Karpas-422 (cell line): ENCODE measurements at places on chromosomes 13 and 19. TPM values are rescaled to one million over a fixed set of nuclear protein-coding genes. Genes with fewer than 3 reads are reported as not detected.

GRCh38 chr13:95349267-95349666 lies 48.0 kb upstream of the ABCC4 start:
- DNase-seq = no peak
- H3K27ac ChIP-seq = no peak overlapping the region
- H3K27me3 ChIP-seq = no peaks in the 10 kb centered on the region
- no peak overlapping the region for H3K4me3 ChIP-seq
- no peaks in the 10 kb centered on the region for H3K36me3 ChIP-seq

DNA sequence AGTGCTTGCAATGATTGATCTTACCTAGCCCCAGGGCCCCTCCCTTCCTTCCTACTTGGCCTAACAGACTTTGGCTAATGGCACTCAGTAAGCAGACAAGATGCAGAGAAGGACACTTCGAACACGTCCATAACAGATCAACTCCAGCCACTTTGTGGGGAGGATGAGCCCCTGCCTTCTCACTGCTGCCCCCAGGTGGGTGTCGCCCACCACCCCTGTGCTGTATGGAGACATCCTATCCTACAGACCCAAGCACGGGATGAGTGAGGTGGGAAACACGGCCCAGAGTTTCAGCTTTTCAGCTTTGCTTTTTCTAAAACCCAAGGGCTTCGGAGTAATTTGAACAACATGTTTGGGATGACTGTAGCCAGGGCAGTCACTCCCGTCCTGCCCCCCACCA lies 5.5 kb downstream of the SLC7A1 start:
- peaks cover 52% of the 10 kb centered on the region for H3K4me1 ChIP-seq
- H3K27ac ChIP-seq = no peak overlapping the region
- H3K27me3 ChIP-seq = no peaks in the 10 kb centered on the region
- DNase-seq = no peak

DNA sequence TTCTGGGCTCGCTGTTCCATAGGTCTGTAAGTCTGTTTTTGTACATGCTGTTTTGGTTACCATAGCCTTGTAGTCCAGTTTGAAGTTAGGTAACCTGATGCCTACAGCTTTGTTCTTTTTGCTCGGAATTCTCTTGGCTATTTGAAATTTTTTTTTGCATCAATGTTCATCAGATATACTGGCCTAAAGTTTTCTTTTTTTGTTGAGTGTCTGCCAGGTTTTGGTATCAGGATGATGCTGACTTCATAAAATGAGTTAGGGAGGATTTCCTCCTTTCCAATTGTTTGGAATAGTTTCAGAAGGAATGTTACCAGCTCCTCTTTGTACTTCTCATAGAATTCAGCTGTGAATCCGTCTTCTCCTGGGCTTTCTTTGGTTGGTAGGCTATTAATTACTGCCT lies 397.8 kb upstream of the HTR2A start:
- H3K27me3 ChIP-seq = no peaks in the 10 kb centered on the region
- H3K36me3 ChIP-seq = no peaks in the 10 kb centered on the region

DNA sequence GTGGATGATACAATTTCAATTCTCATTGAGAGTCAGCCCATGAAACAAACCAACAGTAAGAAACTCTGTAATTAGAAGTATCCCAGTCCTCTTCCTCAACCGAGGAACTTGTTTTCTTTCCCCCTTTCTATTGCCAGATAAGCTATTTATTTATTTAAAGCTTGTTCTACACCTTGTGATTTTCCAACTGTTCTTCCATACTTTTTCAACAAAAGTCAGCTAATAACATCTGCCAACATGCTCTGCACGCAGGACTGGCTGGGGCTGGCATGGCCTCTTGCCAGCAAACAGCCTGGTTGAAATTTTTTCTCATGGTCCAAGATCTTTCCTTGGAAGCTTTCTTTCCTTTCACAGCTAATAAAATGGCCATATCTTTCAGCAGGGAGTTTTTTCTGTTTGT lies 2.9 kb upstream of the IRS2 start:
- no peaks in the 10 kb centered on the region for H3K27me3 ChIP-seq
- DNase-seq = no peak
- no peaks in the 10 kb centered on the region for H3K4me1 ChIP-seq
- H3K27ac ChIP-seq = no peak overlapping the region
- no peak overlapping the region for H3K4me3 ChIP-seq
- no peaks in the 10 kb centered on the region for H3K36me3 ChIP-seq

- H3K36me3 ChIP-seq = no peaks in the 10 kb centered on the region
- H3K27me3 ChIP-seq = 0 out of 2 replicates have a peak, but pooled peaks cover 4% of the 10 kb centered on the region
- no peak for DNase-seq
- H3K4me3 ChIP-seq = no peak overlapping the region
Observed at GRCh38 chr13:42392716-42393572, 121.0 kb downstream of the AKAP11 start.

DNA sequence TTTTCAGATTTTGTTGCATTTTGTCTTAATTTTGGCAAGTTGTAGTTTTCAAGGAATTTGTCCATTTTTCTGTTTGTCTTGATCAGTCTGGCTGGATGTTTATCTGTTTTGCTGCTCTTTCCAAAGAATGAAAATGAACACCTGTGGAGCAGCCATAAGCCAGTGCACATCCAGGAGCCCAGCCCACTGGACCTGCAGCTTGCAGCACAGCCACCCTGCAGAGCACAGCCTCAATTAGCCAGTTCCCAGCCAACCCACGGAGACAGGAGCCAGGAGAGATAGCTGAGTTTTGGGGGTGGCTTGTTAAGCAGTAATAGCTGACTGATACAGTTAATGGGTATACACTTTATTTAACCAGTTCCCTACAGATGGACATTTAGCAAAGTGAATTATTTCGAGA lies 38.0 kb upstream of the URI1 start:
- DNase-seq = no peak
- no peaks in the 10 kb centered on the region for H3K27me3 ChIP-seq
- H3K27ac ChIP-seq = no peak overlapping the region

DNA sequence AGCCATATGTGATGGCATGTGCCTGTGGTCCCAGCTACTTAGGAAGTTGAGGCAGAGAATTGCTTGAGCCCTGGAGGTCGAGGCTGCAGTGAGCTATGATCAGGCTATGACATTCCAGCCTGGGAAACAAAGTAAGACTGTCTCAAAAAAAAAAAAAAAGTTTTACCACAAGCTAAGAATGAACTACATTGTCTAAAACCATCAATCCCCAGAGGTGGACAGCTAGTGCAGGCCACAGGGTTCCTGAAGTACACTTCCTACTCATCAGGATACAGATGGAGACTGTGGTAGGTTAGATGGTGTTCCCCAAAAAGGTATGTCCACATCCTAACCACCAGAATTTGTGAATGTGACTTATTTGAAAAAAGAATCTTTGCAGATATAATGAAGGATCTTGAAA lies 63.5 kb upstream of the DOCK9 start:
- no peak for DNase-seq
- no peak overlapping the region for H3K27ac ChIP-seq
- H3K4me3 ChIP-seq = no peak overlapping the region
- no peaks in the 10 kb centered on the region for H3K27me3 ChIP-seq
- peaks cover 36% of the 10 kb centered on the region for H3K4me1 ChIP-seq
- no peaks in the 10 kb centered on the region for H3K36me3 ChIP-seq

The RYR1 gene
- 0.45 and 1.3 TPM in 2 replicates for total RNA-seq
